DMS153 (cell line): ENCODE measurements at places on chromosomes 4 and X.

GRCh38 chr4:80311130-80311529, 24.4 kb upstream of the CFAP299 start:
- no peak for DNase-seq

DNA sequence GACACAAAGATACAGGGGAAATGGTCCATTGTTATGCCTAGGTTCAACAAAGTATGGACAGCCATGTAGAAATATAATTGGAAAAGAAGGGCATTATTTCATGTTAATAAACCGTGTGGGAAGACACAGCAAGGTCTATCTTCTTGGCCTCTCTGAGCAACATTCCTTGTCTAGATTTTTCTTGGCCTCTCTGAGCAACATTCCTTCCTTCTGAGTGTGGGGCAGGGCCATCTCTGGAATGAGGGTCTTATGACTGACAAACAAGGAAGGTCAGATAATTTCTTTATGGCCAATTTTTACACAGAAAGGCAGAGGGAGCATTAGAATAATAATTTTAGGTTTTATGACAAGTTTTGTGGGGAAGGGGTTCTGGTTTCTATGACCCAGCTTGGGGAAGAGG, 24.3 kb upstream of the MAOA start:
- no peak for DNase-seq

- no peak for DNase-seq
Measured at GRCh38 chr4:17336986-17337385, 174.9 kb downstream of the QDPR start.

- no peak for DNase-seq
Measured at GRCh38 chrX:154819771-154820341, 14.6 kb upstream of the MPP1 start.

GRCh38 chrX:114162068-114162735, 421.7 kb upstream of the HTR2C start:
- no peak for DNase-seq

DNA sequence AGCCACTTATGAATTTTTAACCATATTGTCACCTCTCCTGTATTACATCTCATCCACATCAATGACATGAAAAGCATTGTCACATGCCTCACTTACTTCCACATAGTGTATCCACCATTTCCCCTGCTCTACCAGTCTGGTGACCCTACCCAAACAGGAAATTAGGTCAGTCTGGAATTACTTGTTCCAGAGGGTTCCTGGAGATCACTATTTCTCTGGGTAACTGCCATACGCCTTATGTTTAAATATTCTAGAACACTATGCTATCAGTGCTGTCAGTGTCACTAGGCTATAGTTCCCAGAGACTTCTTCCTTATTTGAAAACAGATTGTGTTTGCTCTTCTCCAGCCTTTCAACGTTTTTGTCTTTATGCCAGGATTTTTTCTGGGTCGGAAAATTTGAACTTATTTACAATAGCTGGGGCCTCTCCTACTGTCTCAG, 15.0 kb downstream of the SRPX2 start:
- no peak for DNase-seq

DNA sequence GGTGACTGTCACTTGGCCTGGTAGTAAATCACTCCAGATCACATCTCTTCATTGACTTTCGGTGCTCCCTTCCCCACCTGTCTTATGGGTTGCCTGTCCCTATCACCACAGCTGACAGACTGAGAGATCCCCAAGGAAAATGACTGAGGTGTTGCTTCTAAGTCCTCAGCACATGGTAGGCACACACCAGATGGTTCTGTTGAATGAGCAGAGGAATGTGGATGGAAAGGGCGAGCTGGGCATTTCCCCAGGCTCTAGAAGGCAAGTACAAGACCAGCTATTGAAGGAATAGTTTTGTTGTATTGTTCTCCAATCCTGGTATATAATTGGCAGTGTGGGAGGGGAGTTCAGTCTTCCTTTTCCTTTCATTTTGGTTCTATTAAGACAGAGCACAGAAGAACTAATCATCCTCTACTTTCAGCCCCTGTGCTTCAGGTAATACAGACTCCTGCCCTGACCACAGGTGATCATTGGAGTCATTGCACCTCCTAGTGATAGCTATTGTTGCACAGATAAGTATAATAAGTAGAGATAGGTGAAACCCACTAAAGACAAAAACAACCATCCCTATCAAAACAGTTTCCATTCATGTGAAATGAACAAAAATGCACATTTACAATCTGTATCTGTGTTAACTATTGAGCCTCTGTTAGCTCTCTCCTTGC, 158.6 kb downstream of the TRAM1L1 start:
- DNase-seq: no peak

DNA sequence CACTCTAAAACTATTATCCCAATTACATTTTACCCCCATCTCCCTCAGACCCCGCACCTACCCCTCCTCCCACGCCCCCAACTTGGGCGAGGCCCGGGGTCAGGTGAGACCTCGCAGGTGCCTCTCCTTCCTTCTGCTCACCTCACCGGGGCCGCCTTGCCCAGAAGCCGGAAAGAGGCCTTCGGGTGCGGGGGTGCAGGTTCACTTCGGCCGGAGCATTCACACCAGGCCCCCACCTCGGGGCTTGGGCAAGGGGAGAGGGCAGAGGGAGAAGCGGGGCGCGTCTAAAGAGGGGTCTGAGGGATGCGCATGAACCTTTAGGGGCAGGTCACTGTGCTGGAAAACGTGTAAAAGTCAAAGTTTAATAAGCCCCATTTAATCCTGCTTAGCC, 427 bp downstream of the ZNF182 start:
- no peak for DNase-seq

DNA sequence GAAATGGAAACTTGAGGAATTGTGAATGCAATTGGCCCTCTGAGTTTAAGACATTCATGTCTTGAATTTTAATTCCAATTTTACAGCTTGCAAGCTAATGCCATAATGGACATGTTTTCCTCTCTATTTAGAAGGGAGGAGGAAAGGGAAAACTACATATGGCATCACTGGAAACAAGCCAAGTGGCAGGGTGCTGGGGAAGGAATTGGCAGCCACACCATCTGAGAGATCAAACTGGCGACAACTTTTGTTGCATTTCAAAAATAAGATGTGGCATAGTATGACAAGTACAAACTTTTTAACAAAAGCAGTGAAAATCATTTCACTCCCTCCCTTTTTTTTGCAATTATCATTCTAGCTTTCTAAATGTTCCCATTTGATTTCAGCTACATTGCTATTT, 615.6 kb downstream of the CENPC start:
- DNase-seq: no peak

DNA sequence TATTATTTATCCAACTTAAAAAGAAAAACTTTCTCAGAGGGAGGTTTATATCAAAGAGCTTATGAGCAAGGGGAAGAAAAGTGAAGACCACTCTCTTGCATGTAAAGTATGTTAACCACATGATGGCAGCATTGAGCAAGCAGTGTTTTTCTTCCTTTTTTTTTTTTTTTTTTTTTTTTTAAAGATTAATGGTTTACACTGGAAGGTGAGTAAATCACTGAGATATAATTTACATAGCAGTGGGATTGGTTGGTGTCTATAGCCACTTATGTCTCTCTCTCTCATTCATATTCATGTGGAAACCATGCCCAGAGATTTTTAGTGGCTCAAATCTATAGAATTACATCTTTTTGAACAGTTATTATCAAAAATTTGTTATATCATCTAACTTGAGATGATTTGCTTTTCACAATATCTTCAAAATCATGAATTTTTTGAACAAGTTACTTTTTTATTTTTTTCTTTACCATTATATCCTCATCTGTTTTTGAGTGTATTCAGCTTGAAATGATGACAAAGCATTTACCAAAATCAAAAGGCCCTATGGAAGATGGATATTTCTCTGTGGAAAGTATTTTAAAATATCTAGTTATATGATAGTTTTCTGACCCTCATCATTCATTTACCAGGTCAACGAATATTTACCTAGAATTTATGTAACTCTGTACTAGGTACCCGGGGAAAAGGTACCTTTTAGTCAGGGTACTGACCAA, 31.6 kb downstream of the MTHFD2L start:
- DNase-seq: peak; percentile 43

GRCh38 chrX:70079870-70080269, 17.6 kb downstream of the OTUD6A start:
- no peak for DNase-seq

DNA sequence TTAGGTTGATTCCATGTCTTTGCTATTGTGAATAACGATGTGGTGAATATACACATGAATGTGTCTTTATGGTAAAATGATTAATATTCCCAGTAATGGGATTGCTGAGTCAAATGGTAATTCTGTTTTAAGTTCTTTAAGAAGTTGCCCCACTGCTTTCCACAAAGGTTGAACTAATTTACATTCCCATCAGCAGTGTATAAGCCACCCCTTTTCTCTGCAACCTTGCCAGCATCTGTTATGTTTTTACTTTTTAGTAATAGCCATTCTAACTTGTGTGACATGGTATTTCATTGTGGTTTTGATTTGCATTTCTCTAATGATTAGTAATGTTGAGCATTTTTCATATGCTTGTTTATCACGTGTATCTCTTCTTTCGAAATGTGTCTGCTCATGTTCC, 503.3 kb downstream of the PCDH18 start:
- DNase-seq: no peak

DNA sequence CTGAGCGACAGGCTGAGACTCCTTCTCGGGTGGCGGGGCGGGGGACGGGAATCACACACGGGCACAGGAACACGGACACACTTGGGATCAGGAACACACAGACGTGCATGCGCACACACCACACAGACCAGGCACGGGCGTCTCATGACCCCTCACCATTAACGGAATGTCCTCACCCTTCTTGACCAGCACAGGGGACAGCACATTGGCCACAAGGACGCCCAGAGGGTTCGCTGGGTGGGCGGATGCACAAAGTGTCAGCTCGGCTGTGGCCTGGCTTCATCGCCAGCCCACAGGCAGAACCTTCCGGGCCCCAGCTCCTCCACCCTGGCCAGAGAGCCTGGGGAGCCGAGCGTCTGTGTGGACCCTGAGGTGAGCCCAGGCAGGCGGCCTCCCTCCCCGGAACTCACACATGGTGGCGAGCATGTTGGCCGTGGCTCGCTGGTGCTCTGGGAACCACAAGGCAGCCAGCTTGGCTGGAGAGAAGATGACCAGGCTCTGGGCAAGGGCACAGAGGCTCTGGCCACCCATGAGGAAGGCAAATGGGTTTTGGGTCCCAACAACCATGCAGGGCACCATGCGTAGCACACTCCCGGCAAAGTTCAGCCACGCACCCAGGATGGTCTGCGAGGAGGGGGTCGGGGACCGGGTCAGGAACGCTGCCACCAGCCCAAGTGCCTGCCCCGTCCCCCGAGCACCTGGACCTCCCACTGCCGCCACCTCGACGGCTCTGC, 3.1 kb downstream of the SLC49A3 start:
- no peak for DNase-seq

DNA sequence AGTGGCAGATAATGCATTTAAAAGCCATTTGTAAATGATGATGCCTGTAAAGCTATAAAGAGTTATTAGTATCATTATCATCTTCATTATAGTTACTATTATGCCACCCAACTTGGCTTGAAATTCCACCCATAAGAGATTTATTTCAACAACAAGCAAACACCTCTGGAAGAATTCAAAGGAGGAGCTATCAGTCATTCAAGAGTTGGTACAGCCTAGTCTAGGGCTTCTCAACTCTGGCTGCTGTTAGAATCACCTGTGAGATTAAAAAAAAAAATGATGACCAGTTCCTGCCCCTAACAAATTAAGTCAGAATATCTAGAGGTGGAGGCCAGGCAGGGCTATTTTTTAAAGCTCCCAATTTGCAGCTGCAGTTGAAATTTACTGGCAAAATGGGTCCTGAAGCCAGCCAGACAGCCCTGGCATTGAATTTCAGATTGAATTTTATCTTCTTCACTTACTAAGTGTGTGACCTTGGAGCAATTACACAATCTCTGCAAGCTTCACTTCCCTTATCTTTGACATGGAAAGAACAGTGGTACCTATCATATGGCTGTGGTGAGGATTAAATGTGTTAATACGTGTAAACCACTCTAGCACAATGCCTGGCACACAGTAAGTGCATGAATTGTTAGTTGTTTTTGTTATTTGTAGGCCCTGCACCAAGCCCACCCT, 52.9 kb upstream of the EDA start:
- no peak for DNase-seq

DNA sequence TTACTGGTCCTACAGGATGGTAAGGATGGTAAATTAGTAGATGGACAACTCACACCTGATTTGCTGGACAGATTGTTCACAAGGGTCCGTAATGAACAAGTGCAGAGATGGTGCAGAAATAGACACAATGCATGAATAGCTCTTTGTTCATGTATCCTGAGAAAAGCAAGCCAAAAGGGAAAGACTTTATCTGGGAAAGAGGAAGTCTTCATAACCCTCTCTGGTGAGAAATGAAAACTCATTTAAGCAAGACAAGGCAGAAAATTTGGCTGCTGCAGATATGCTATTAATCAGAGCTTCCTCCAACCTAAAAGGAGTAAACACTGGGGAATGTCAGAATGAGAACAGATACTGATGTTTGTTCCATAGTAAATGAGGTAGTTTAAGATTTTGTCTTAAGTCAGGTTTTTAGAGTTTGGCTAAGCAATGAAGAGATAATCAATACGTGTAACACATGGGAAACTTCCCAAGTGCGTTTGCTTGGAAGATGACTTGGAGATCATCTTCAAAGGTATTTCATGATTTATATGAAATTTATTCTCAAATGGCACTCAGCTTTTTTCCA, 152.4 kb upstream of the BMPR1B start:
- DNase-seq: no peak

DNA sequence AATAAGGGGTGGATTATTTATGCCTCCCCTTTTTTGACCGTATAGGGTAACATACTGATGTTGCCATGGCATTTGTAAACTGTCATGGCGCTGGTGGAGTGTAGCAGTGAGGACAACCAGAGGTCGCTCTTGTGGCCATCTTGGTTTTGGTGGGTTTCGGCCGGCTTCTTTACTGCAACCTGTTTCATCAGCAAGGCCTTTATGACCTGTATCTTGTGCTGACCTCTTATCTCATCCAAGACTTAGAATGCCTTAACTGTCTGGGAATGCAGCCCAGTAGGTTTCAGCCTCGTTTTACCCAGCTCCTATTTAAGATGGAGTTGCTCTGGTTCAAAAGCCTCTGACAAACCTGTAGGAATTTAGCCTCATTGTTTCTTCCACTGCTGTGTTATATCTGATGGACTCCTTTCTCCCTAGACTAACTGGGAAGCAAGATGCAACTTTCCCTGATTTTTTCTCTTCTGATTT, 71.4 kb downstream of the TMEM131L start:
- no peak for DNase-seq

GRCh38 chr4:141348125-141348524, 127.4 kb downstream of the ZNF330 start:
- peak; percentile 20 for DNase-seq

GRCh38 chr4:150423503-150423902, 158.4 kb upstream of the MAB21L2 start:
- DNase-seq: no peak
